ENCODE measurements at places on chromosomes 11 and 22.

DNA sequence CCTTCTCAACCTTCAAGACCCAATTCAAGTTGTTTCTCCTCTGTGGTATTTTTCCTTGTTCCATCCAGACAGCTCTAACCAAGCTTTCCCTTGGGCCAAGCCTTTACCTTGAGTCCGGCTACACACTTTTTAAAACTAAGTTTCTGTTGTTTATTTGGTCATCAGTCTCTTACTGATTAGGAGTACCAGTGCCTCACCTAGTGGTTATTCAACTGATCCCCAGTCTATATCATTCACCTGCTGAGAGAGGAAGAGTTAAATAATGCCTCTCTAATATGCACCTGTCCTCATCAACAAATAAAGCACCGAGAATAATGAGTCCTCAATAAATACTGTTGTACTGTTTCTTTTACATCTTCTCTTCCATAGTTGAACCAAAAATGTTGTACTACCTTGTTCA, 160.8 kb downstream of the MSANTD4 start:
- no peak for DNase-seq

DNA sequence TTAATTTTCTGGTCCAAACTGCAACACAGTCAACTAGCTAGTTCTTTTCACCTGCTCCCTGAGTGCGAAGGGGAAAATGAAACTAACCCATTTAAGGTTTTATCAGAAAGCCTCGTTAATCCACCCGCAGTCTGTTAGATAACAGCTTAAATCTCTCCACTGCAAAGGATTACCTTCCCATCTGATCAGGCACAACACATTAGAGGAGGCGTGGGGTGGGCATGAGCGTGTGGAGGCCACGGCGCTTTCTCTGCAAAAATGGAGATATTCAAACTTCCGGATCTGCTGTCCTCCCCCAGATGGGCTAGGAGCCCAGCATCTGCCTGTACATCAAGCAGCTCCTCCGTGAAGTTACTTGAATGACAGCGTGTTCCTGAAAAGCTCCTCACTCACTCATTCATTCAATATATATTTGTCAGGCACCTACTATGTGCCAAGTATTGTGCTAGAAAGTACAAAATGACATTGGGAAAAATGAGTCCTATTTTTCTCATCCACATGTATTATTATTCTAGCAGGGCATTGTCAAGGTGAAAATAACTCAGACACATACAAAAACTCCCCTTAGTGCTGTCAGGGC, 13.5 kb upstream of the ANKK1 start:
- DNase-seq: no peak

GRCh38 chr11:62315431-62315830, 16.6 kb upstream of the SCGB1D4 start:
- no peak for DNase-seq

DNA sequence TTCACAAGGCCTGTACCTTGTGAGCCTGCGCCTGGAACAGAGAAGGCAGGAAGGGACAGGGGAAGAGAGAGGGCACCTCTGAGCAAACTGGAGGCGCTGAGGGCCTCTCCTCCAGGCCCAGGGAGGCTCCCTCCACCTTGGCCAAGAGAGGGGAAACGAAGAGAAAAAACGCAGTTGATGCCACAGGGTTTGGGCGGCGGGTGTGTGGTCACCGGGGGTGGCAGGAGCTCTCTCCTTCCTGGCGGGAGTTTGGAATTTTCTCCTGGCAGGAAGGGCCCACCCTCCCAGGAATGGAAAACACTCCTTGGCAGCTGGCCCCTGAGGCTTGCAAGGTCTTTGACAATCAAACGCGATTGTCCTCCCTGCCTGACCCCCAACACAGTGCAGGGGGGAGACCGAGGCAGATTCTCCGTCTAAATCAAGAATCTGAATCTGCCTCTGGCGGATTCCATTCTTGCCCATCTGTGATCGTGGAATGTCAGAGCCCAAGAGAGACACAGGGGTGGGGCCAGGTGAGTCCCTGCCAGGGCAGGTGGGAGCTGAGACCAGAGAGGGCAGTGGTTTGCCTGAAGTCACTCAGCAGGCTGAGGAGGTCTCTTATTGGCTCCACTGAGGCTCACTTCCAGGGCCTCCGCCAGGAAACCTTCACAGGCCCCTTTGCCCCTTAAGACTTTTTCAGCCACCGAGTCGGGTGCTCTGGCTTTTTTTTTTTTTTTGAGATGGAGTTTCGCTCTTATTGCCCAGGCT, 21.0 kb downstream of the RPL3 start:
- DNase-seq: no peak

DNA sequence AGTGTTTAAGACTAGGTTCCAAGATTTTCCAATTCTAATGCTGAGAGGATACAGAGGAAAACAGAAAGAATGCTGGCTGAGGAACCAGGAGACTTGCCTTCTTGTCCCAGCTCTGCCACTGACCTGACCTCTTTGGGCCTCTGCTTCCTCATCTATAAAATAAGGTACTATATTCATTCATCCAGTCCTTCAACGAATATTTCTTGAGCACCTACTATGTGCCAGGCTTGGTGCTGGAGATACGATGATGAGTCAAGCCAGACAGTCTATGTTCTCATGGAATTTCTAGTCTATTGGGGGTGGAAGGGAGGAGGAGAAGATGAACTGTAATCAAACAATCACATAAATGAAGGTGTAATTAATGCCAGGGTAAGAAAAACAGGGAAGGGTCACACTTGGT, 27.8 kb upstream of the UPB1 start:
- no peak for DNase-seq

GRCh38 chr22:38505541-38506117, 482 bp downstream of the DDX17 start:
- peak; percentile 68 for DNase-seq

GRCh38 chr11:73645972-73646631, at the start of gene PLEKHB1:
TSS of gene PLEKHB1 (plus strand) at chr11:73646581. CDS start at chr11:73646609, 28 bp downstream.
- no peak for DNase-seq

DNA sequence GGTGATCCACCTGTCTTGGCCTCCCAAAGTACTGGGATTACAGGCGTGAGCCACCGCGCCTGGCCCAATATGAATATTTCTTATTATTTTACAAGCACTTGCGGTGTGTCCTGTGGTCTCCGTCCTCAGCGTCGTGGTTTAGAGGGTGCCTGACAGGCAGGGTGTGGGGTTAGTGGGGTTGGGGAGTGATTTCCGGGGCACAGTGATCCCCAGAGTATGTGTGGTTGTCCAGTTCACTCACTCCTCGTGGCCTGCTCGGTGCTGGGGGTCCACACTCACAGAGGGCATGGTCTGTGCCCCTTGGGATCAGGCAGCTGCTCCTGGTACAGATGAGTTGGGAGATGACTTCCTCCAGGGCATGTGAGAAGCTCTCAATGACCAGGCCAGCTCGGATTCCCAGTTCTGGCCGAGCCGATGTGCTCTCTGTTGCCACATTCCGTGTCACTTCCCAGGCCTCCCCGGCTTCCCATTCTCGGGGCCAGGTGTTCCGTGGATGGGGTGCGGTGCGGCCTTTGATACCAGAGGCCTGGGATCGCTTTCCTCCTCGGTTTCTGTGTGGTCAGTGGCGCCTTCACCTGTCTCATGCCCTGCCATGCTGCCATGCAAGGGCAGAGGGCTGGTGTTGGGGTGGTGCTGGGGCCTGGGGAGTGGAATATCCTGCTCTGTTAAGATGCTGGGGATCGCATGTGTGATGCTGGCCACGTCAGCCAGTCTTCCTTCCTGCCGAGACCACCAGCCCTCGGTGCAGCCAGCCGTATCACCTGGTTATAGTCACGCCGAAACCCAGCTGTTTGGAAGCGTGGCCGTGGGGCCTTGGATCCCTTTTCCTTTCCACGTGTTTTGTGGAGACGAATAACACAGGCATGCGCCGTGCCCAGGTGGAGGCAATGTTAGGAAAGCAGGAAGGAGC, 39.6 kb downstream of the PARVB start:
- DNase-seq: no peak

GRCh38 chr11:119591836-119592310, 137.1 kb downstream of the NECTIN1 start:
- DNase-seq: no peak

- DNase-seq: no peak
Observed at GRCh38 chr11:114141863-114142580, 82.5 kb downstream of the ZBTB16 start.

DNA sequence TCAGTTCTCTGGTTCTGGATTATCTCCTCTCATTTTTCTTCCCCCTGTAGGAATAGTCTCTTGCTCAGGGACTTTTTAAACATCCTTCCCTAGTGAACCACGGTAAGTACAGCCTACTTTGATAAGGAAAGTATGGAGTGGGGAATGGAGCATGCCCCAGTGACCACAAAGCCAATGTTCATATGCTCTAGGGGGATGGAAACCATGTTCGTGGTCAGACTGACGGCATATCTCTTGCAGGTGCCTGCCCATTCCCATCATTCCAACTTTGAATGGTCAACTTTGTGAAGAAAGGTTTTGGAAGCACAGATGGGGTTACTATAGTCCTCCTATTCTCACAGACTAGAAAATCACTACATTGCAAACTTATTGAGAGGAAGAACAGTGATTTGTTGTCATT, 332.5 kb upstream of the NCAM1 start:
- DNase-seq: no peak

GRCh38 chr22:24051028-24051427, 39.9 kb downstream of the CABIN1 start:
- DNase-seq: no peak

Measured in CD4-positive, alpha-beta T cell treated with Interleukin-12 subunit alpha and Interleukin-12 subunit beta, for 1 hour (primary cell).